ENCODE measurements at places on chromosomes 1 and 21.

- DNase-seq = no peak
Measured at GRCh38 chr1:53370369-53370961, 42.6 kb upstream of the LRP8 start.

- DNase-seq = no peak
Measured at GRCh38 chr1:150056407-150056806, 11.2 kb upstream of the VPS45 start.

DNA sequence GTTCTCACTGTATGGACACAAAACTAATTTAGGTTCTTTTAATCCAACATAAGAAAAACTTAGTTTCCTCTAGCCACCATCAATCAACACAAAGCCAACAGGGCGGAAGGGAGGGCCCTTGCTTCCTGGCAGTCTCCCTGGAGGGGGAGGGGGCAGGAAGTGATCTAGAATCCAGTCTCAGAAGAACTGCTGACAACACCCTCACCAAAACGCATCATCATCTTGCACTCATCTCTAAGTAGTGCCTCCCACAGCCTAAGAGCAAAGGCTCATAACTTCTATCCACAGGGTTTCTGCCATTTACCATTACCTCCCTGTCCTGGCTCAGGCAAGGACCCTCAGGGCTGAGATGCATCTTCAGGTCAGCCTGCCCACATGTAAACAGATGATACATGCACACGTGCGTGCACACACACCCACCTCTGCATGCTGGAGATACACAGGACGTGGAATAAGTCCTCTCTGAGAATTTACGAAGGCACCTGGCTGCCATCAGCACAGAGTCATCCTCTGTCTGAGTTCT lies 20.5 kb downstream of the HIVEP3 start:
- DNase-seq = no peak

DNA sequence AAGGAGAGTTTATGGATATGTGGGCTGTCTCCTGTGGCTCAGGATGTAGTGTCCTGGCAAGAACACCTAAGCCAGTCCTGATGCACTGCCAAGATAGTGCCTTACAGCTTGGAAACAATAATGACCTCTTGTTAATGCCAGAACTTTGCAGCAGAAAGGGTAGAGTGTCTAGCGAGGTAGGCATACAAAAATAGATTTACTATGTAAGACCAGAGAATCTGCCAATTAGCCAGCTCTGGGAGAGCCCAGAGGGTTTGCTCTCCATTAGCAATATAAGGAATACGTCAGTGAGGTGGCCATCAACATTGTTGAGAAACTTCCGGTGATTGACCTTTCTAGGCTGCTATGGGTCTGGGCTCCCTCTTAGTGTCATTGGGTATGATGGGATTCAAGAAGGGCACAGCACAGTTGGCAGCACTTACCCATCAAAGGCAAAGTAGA lies 178.5 kb upstream of the GALNT2 start:
- no peak for DNase-seq

- no peak for DNase-seq
Measured at GRCh38 chr1:59186656-59187055, 110.2 kb upstream of the FGGY start.

- no peak for DNase-seq
Measured at GRCh38 chr21:20419772-20420171, 578.4 kb upstream of the NCAM2 start.

DNA sequence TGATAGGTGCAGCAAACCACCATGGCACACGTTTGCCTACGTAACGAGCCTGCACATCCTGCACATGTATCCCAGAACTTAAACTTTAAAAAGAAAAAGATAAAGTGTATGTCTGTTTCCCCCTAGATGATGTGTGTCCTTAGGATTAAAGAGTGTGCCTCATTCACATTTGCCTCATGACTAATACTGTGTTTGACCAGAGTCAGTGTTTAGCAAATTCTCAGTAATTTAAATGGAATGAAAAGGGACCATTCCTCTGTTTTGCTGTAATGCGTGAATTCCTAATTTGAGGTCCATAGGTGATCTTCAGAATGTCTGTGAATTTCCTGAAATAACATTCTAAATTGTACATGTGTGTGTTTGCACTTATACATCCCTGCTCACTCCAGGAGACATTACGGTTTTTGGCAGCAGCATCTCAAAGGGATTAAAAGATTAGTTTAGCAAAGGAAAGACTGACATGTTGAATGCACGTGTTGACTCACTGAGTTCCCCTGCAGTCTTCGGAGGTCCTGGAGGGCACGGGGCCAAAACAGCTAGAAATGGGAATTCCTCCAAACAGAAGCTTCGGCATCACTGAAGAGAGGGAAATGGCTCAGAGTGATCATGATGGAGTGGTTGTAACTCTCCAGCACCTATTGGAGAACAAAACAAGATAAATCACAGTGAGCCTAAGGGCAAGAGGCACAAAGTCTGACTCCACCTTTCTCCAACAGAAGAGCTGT lies 19.1 kb upstream of the SLC35F3 start:
- no peak for DNase-seq

DNA sequence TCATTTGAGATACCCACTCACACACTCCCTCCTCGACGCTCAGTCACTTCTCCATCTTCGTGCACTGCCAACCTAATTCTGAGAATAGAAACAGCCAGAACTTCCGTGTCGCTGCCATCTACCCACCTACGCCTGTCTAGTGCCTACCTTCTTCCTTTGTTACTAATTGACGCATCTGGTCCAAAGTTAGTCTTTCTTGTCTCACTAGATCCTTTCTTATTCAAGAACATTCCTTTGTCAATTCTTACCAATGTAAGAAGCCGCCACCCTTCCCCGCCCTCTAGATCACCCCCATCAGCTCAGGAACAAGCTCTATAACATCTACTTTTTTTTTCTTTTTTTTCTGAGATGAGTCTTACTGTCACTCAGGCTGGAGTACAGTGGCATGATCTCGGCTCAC lies 3.7 kb downstream of the PADI6 start:
- DNase-seq = no peak

DNA sequence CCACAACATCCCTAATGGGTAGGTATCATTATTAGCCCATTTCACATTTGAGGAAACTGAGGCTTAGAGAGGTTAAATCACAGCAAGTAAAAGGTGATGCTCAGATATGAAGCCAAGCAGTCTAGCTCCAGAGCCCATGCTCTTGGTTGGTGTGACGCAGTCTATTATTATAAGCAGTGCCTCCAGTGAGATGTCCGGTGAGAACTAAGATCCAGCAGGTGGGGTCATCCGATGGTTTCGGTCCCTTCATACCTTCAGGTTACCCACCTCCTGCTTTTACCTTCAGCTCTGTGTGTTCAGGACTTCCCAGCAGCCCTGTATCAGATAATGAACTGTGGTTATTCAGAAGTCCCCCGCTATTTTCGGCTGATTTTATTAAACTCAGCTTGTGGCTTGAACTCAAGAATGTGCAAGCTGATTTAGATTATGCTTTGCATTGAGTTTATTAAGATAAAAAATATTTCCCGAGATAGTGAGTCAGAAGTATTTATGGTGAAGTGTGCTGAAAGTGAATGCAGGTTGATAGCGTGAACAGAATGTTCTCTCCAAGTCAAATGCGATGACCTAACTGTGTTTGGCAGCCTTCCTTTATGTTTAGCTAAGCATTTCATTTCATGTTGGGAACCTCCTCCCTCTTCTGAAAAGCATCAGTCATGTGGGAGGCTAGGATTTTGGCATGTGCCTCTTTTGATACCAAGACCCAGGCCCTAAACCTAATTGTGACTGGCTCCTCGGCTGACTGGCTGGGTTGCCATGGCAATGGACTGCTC lies 160.9 kb upstream of the UBE2U start:
- no peak for DNase-seq

DNA sequence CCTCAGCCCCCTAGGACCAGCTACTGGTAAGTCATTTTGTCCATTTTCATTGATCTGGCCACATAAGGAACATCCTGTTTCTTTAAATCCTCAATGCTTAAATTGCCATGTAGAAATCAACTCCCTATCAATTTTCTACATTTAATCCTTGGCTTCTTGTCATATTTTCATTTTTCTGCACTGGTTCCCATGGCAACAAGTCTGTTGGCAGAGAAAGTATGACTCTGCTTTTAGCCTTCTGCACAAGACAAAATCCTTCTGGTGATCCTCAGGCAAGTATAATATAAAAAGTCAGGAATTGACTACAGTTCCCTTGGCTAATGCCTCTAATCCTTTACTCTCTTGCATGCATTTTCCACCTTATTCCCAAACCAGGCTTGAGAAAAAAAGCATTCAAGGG lies 65.0 kb downstream of the LRRC40 start:
- DNase-seq = no peak

GRCh38 chr1:68378296-68379084 lies 71.3 kb downstream of the RPE65 start:
- no peak for DNase-seq

GRCh38 chr1:236066828-236067386 lies 2.0 kb upstream of the NID1 start:
- DNase-seq = no peak

DNA sequence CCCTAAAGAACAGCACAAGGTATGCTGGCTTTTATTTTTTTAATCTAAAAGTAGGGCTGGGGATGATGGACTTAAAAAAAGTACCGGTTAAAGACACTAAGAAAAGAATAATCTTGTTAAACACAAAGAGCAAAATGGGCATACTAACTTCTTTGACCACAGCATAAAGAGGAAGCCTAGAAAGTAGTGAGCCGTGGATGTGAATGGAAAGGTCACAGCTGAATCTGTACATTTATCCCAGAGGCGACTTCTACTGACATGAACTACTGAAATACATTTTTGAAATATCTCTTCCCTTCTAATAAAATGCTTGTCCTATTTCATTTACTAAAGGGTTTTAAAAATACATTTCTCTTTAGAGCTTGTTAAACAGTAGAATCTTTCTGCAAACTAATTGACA lies 140.7 kb downstream of the SLC45A1 start:
- no peak for DNase-seq

DNA sequence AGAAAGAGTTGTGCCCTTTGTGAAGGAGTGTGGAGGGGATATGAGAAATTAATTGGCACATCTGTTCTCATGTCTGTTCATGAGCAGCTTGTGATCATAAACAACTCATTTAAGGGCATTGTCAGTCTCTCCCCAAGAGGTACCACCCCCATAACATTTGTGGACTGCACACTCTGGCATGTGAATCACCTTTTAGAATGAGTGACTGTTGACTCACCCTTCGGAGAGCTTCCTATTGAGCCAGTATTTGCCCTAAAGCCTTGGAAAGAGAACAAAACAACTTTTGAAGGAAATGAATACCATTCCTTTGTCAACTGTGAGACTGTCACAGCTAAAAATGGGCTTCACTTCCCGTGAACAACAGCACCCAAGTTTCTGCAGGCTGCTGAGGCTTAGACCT lies 27.5 kb upstream of the MYSM1 start:
- DNase-seq = no peak

DNA sequence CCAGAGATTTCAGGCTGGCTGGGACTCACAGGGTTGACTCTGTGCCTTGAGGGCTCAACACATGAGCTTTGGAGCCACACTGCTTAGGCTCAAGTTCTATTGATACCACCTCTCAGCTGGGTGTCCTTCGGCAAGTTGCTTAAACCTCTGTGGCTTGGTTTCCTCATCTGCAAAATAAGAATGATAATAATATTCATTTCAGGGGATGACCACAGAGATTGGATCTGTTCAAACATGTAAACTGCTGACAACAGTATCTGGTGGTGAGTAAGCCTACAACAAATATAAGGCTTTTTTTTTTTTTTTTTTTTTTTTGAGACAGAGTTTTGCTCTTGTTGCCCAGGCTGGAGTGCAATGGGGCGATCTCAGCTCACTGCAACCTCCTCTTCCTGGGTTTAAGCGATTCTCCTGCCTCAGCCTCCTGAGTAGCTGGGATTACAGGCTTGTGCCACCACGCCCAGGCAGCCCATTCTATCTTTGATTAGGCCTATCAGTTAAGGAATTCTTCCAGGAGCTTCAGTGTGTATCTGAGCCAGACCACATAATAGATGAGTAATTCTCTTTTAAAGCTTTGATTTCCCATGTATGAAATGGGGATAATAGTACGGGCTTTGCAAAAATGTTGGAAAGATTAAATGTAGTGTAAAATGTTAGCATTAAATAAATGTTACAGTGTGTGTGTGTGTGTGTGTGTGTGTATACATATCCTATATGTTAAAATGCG lies 437.6 kb downstream of the PRDM2 start:
- no peak for DNase-seq

GRCh38 chr21:39033878-39034589 lies 149.2 kb downstream of the PSMG1 start:
- peak; percentile 68 for DNase-seq

DNA sequence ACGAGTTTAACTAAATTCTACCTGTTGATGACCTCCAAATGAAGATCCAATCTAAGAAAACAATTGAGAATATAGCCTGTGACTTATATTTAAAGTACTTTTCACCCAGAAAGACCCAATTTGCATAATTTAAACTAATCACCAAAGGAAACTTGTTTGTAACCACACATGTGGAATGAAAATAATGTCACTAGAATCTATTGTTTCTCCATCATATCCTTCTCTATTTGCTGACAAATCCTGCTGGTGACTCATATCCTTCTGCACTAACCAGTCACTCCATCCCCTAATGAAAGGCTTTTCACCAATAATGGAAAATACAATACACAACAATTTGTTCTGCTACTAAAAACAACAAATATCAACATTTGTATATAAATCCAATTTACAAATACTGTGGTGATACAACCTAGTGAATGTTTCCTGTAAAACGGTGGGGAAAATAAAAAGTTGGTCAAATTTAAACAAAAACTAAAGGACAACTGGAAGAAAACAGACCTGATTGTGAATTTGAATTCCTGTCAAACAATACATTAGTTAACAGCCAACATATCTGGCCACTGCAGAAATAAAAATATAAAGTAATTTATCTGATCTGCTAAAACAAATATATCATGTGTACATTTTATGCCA lies 6.5 kb downstream of the PTP4A2 start:
- no peak for DNase-seq

- DNase-seq = no peak
Measured at GRCh38 chr1:91572044-91572443, 71.4 kb downstream of the CDC7 start.

DNA sequence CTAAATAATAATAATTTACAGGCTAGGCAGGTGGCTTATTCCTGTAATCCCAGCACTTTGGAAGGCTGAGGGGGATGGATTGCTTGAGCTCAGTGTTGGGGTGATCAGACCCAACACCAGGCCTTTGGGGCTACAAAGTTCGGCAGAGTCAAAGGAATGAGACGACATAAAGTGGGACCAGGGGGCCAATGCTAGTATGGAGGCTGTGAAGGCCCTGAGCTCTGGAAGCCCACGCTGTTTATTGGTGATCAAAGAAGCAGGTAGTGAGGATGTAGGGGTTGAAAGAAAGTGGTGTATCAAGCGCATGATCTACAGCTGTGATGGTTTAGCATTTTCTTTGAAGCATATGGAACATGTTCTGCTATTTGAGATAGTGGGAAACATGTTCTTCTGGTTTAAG lies 5.6 kb downstream of the BTBD8 start:
- no peak for DNase-seq

GRCh38 chr1:85681087-85681486 lies 27.1 kb downstream of the ZNHIT6 start:
- DNase-seq = no peak

- DNase-seq = no peak
Measured at GRCh38 chr1:20936621-20937020, 149.5 kb upstream of the HP1BP3 start.

DNA sequence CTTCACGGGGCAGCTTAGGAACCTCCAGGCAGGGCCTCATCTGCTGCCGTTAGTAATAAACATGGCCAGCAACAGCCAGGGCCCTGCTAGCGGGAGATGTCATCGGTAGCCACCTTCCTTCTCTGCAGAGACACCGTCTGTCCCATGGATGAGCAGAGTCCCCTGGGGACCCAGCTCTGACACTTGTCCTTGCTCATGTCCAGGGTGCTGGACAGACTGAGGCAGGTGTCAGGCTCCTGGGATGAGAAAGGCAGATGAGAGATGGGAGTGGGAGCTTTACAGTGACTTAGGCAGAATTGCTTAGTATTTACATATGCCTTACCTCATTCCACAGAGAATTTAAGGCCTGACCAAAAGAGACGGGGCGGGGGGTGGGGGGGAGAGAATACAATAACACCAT lies 25.0 kb downstream of the CAPN2 start:
- no peak for DNase-seq
